Kasumi-1 (cell line): ENCODE measurements at places on chromosomes 4 and X.

DNA sequence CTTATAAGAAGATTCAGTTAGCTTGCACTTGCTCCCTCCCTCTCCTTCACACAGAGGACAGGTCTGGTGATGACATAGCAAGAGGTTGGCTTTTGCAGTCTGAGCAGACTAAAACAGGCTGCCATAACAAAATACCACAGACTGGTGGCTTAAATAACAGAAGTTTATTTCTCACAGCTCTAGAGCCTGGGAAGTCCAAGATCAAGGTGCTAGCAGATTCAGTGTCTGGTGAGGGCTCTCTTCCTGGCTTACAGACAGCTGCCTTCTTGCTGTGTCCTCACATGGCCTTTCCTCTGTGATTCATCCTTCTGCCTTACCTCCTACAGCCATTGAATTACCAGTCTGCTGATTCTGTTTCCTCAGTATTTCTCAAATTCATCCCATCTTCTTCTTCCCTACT, 13.1 kb downstream of the RP2 start:
- no peak for DNase-seq

DNA sequence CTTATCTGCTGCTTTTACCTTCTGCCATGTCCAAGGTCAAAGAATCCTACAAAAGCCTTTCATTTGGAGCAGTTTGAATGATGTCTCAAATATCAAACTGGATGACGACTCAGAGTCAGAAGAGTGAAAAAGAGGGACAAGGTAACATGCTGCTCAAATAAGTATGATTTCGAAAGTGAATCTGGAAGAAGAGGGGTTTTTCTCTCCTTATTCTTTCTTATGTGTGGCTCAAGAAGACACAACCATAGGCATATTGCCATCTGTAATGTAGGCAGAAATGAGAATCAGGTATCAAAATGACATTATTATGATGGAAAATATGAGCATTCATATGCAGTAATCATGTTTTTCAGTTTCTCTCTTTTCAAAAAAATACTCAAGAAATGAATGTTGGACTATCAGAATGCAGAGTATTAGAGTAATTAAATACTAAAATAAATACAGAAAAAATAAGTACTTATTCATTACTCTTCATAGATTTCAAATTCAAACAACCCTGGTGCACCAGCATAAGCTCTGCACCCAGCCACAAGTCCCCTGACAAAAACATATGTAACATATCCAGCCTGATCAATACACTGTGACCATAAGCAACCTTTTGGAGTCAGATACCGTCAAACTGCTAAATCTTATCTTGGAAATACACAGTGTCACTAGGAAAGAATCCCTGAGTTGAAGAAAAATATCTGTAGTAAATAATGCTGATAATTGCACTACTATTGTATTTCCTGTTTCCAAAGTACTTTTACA, 468.6 kb downstream of the INPP4B start:
- no peak for DNase-seq

- DNase-seq, result no peak
Observed at GRCh38 chr4:73609706-73610105, 10.5 kb downstream of the RASSF6 start.

DNA sequence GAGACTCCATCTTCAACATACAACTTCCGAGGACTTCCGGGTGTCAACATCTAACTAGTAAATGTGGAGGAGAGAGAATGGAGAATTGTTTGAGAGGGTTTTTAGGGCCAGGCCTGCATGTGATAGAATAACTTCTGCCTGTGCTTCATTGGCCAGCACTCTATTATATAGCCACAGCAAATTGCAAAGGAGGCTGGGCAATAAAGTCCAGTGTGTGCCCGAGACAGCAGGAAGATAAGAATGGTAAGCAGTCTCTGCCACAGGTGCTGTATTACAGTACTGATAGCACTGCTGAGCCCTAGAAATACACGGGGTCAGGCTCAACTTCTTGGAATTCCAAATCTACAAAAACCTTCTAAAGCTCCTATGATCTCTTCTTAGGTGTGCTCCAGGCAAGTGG, 20.8 kb upstream of the LIMCH1 start:
- no peak for DNase-seq

DNA sequence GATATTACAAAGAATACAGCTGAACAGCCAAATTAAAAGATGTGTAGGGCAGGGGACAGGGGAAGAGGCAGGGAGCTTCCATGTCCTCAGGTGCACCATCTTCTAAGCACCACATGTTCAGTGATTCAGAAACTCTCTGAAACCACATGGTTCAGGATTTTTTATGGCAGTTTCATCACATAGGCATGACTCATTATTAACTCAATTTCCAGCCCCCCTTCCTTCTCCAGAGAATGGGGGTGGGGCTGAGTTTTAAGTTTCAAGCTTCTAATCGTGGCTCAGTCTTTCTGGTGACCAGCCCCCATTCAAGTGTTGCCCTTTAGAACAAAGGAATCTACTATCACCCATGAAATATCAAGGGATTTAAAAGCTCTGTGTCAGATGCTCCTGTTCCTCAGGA, 317.8 kb upstream of the GALNT7 start:
- DNase-seq, result no peak

- DNase-seq, result no peak
Observed at GRCh38 chr4:169869490-169869889, 111.7 kb upstream of the HPF1 start.

DNA sequence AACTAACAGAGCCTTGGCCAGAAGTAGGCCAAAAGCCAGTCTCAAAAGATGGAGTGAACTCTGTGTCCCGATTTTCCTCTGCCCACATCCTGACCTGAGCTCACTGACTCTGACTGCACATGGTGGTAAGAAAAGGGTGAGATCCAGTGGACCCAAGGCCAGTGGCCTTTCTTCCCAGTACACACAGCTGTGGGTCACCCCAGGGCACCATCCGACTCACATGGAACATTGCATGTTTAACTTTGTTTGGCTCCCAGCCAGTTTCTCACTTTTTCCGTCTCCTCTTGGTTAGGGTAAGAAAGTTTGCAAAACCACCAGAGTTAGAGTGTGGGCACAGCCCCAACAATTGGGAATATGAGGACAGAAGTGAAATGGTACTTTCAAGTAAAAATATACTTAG, 69.8 kb downstream of the GAB1 start:
- no peak for DNase-seq

DNA sequence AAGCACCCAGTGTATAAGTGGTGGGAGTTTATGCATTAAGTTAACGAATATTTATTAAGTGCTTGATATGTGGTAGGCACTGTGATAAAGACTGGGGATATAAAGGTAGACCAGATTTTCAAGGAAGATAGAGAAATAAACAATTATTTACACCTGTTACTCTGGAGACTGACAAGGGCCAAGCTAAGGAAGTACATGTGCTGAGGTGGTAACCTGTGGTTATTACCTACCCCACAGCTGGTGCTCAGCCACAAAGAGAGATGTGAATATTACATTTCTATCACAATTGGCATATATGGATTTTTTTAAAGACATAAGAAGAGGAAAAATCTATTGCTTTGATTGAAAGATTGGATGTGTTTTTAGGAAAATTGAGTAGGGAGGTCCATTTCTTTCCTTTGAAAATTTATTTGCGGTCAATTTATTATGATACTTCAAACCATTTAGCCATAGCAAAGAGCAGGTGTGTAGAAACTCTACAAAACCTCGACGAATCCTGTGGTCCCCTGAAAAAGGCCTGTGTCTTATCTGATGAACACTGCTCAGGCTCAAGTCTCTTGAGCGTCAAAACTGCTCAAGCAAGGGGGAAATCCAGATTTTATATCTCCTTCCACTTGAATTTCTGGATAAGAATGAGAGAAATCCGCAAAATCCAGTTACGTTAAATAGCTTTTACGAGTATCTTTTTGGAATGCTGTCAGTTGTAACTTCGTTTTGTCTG, 217.7 kb upstream of the HAND2 start:
- DNase-seq, result no peak

- no peak for DNase-seq
Observed at GRCh38 chrX:119996600-119997524, 53.3 kb upstream of the NKAP start.

DNA sequence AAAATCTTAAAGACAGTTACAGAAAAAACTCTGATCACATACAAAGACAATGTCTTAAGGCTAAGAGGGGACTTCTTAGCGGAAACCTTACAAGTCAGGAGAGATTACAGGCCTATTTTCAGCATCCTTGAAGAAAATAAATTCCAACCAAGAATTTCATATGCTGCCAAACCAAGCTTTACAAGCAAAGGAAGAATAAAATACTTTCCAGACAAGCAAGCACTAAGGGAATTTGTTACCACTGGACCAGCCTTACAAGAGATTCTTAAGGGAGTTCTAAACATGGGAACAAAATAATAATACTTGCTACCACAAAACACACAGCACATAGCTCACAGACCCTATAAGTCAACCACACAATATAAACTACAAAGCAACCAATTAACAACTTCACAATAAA, 255.8 kb upstream of the ZFP42 start:
- DNase-seq, result no peak

- DNase-seq, result peak; percentile 49
Observed at GRCh38 chrX:120457766-120458180, 11.3 kb downstream of the LAMP2 start.

DNA sequence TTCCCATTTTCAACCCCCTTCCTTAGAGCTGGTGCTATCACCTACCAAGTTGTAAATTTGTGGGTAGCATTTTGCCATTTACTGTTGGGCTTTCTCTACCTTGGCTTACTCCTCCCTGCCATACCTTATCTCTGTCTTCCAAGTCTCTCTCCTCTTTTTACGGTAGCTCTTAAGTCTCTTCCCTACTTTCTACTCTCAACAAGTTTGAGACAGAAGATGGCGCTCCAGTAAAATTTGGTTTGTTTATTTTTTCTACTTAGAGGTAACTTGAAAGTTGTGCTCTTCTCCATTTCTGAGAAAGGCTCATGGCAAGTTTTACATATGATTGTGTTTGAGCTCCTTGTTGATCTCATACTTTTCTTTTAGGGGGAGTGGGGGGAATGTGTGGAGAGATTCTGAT, 1508.1 kb downstream of the TECRL start:
- DNase-seq, result no peak

DNA sequence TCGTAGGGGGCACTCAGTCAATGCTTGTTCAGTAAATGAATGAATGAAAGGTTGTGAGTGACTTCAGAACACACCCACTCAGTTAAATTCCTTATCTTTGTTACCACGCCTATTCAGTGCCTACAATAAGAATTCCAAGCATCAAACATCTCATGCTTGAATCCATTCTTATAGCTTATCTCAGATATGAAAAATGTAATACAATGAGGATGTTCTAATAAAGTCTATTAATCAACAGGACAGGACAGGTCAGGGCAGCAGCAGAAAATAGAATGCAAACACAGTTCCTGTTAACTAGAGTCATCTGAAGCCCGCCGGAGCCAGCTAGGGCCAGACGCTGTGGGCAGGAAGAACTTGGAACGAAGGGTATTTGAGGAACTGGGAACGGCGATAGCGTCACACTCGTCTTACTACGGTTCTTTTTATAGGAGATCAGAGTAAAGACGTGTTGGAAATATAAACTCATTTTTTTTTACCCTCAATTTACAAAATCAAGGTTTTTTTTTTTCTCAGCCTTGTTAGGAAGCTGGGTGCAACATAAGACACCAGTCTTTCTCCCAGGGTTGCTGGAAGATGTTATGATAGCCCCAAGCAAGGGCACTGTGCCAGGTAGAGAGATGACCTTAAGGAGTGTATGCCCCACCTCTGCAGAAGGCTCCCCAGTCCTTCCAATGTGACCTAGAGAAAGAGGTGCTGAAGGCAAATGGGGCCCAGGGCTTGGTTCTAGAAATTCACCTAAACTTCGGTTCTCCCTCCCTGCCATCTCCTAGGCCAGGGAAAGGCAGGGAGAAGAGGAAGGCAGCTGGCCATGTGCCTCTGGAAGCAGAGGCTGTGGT, 48.3 kb downstream of the SEL1L3 start:
- no peak for DNase-seq

DNA sequence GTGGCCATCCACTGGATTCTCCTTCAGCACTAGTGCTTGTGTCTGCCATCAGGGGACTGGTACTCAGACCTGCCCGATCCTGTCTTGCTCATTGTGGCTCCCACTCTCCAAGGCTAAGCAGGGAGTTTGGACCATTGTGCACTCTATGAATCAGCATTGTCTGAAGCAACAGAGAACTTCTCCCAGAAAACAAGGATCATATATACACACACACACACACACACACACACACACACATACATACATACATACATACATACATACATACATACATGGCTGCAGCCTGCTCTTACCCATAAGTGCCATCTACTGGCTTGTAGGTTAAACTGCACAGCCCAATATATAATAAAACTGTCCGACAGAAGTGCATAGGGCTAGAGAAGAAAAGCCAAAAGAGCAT, 345.3 kb upstream of the LCORL start:
- DNase-seq, result peak; percentile 59

- DNase-seq, result no peak
Observed at GRCh38 chrX:118755633-118756032, 28.2 kb downstream of the IL13RA1 start.

GRCh38 chrX:97481228-97481627, 597.5 kb downstream of the RPA4 start:
- DNase-seq, result no peak

GRCh38 chrX:130086447-130087206, 23.7 kb downstream of the ELF4 start:
- peak; percentile 81 for DNase-seq

DNA sequence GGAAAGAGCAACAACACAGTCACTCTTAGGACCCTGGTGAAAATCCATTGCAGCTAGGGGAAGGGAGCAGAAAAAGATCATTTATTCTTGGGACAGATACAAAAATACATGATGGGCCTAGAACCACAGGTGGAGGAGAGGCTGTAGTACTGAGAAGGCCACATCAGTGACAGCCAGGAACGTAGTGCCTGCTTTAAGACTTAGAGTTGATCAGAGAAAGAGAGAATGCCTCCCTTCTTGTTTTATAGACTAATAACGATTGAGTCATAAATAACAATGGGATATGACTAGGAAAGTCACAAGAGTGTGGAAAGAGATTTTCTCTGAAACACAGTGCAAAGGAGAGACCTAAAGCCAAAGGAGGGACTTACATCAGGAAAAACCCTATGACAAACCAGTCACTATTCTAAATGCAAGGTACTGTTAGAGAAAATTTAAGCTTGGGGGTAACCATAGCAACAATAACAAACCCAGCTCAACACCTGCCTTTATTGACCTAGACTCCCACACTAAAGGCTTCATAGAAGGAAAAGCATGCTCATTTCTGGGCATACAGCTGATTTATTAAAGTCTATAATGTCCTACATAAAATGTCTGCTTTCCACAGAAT, 1015.0 kb upstream of the GRID2 start:
- no peak for DNase-seq

- no peak for DNase-seq
Observed at GRCh38 chr4:135185256-135185655, 983.7 kb upstream of the PABPC4L start.

DNA sequence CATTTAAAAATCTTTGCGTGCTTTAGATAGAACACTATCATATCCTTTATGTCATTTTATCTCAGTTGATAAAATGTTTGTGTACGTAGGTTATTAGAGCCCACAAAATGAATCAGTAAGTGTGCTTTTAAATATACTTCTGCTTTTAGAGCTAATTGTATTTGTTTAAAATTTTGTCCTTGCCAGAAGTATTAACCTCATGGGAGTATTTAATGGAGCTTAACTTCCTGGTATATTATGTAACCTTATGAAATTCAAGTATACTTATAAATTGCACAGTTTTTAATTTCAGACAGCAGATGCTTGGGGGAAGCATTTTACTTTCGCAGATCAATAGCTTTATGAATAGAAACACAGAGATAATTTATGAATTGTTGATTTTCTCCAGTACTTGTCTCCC, 90.2 kb downstream of the DIPK2B start:
- DNase-seq, result no peak

GRCh38 chrX:20567108-20567507, 300.4 kb upstream of the RPS6KA3 start:
- no peak for DNase-seq

GRCh38 chrX:41913476-41913875, 9.9 kb downstream of the CASK start:
- no peak for DNase-seq

- DNase-seq, result peak; percentile 29
Observed at GRCh38 chrX:154738011-154738738, 12.7 kb downstream of the GAB3 start.
